Neural crest cell (in vitro differentiated cells): ENCODE measurements at places on chromosomes 12 and 14. TPM values are rescaled to one million over a fixed set of nuclear protein-coding genes. Genes with fewer than 3 reads are reported as not detected.

DNA sequence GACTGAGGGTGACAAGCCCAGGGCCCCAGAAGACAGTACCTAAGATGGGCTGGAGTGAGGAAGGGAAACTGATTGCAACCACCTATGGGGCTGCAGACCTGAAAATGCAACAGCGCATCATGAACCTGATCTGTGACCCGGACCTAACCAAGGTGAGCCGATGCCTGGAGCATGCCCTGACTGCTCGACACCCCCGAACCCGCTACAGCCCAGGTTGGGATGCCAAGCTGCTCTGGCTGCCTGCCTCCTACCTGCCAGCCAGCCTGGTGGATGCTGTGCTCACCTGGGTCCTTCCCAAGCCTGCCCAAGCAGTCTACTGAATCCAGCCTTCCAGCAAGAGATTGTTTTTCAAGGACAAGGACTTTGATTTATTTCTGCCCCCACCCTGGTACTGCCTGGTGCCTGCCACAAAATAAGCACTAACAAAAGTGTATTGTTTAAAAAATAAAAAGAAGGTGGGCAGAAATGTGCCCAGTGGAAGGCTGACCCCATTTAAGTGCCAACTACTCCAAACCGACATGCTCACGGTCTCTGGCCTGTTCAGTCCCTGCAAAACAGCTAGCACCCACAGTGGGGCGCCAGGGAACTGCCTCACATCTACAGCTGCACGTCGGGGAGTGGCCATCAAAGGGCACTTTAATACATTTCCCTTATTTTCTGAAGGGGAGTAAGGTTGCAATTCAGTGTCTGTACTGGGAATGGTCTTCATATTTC lies 4.2 kb downstream of the RDH5 start:
- H3K27ac ChIP-seq: no peak overlapping the region
- H3K27me3 ChIP-seq: no peaks in the 10 kb centered on the region
- H3K4me3 ChIP-seq: peak overlapping the region; percentile 80

GRCh38 chr12:127396734-127397133 lies 870.2 kb upstream of the TMEM132C start:
- DNase-seq: no peak
- H3K36me3 ChIP-seq: no peaks in the 10 kb centered on the region
- peaks cover 6% of the 10 kb centered on the region for H3K27me3 ChIP-seq
- H3K4me1 ChIP-seq: no peaks in the 10 kb centered on the region
- H3K4me3 ChIP-seq: no peak overlapping the region
- H3K27ac ChIP-seq: no peak overlapping the region

DNA sequence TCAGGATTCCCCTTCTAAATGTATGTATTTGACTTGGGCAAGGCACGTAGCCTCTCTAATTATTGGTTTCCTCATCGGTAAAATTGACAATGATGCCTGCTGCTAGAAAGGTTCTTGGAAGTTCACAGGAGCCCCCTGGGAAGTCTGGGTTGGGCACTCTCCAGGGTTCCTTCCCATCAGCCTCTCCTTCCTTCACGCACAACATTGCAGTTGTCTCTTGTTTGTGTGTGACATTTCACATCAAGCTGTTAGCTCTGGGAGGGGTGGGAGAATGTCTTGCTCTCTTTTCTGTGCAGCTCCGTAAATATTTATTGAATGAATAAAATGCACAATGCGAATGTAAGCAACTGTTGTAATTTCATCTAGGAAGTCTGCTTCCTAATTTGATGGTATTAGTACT lies 153.2 kb upstream of the PRICKLE1 start:
- no peak for DNase-seq
- H3K27me3 ChIP-seq: no peaks in the 10 kb centered on the region

DNA sequence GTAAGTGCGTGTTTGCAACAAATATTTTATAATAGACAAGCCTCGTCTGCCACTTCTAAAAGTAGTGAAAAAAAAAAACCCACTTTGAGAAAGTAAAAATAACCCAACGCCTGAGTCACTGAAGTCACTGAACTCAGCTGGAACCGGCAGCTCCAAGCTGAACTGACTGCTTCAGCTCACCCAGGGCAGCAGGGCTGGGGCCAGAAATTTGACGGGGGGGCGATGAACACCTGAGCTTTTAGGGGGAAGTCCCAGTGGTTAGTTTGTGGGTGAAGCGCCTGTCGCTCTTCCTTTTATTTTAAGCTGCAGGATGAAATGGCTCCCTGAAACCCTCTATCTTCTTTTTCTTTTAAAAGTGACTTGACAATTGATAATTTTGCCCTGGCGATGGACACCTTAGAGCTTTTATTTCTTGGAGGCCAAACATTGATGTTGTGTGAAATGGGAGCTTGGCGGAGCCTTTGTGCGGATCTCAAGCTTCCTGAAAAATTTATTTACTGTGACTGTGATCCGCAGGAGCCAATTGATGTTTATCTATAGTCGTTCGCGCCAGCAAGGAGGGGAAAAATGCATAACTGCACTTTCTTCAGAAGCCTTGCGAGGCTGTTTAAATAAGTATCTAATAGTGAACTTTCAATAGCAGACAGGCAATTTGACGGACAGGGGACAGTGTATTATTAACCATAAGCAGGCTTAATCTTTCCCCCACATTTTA lies 173.2 kb upstream of the MYL2 start:
- peaks cover 5% of the 10 kb centered on the region for H3K4me1 ChIP-seq
- no peaks in the 10 kb centered on the region for H3K27me3 ChIP-seq
- no peak for DNase-seq
- no peak overlapping the region for H3K27ac ChIP-seq

GRCh38 chr14:67442139-67442906 lies 30.4 kb upstream of the PLEK2 start:
- no peak overlapping the region for H3K4me3 ChIP-seq
- H3K4me1 ChIP-seq: peaks cover 7% of the 10 kb centered on the region
- no peaks in the 10 kb centered on the region for H3K27me3 ChIP-seq
- DNase-seq: no peak
- no peak overlapping the region for H3K27ac ChIP-seq

Gene KRT72
- not detected in 2 replicates for total RNA-seq

Gene PABPN1
- total RNA-seq: 375 and 379 TPM in 2 replicates

Gene SPIC
- total RNA-seq: not detected in 2 replicates

Gene OVCH1
- 0.16 and 0.37 TPM in 2 replicates for total RNA-seq
